ENCODE measurements at places on chromosomes 13 and 19.
A peak's percentile ranks its signal among the peaks of the same experiment; 100 is the strongest.

GRCh38 chr13:67950603-67951002, 720.5 kb upstream of the PCDH9 start:
- H3K36me3 ChIP-seq = no peaks in the 10 kb centered on the region
- H3K4me3 ChIP-seq = no peak overlapping the region
- H3K4me1 ChIP-seq = no peaks in the 10 kb centered on the region
- DNase-seq = no peak

- H3K27ac ChIP-seq = no peak overlapping the region
- H3K36me3 ChIP-seq = no peaks in the 10 kb centered on the region
- H3K4me1 ChIP-seq = peaks cover 13% of the 10 kb centered on the region
- H3K4me3 ChIP-seq = no peak overlapping the region
- DNase-seq = no peak
- peaks cover 98% of the 10 kb centered on the region for H3K27me3 ChIP-seq
Observed at GRCh38 chr19:18795540-18795939, 4.4 kb upstream of the COMP start.

GRCh38 chr19:39995794-39996193, 1.1 kb upstream of the ZNF546 start:
- no peak for DNase-seq
- H3K4me3 ChIP-seq = peak overlapping the region; percentile 75
- H3K27me3 ChIP-seq = no peaks in the 10 kb centered on the region
- peaks cover 24% of the 10 kb centered on the region for H3K4me1 ChIP-seq
- no peak overlapping the region for H3K27ac ChIP-seq
- H3K36me3 ChIP-seq = peaks cover 15% of the 10 kb centered on the region

GRCh38 chr13:85808811-85809210, 9.6 kb upstream of the SLITRK6 start:
- DNase-seq = no peak
- H3K27ac ChIP-seq = no peak overlapping the region
- H3K4me3 ChIP-seq = no peak overlapping the region
- H3K27me3 ChIP-seq = no peaks in the 10 kb centered on the region
